ENCODE measurements at places on chromosomes 11 and 22. TPM values are rescaled to one million over a fixed set of nuclear protein-coding genes. Genes with fewer than 3 reads are reported as not detected.

C11orf97 gene
- not detected for polyA plus RNA-seq

POGLUT3 gene
- 5.7 TPM for polyA plus RNA-seq

MS4A1 gene
- polyA plus RNA-seq = 8.8 TPM

ADM2 gene
- polyA plus RNA-seq = 3.7 TPM

SLC16A8 gene
- polyA plus RNA-seq = not detected

FOLR2 gene
- 9.0 TPM for polyA plus RNA-seq

CYB5R2 gene
- polyA plus RNA-seq = 15.6 TPM

SLC17A6 gene
- polyA plus RNA-seq = not detected

DDIAS gene
- polyA plus RNA-seq = 1.6 TPM

GGTLC2 gene
- not detected for polyA plus RNA-seq

C22orf42 gene
- polyA plus RNA-seq = not detected

OR52A1 gene
- polyA plus RNA-seq = not detected

TUB gene
- polyA plus RNA-seq = 0.83 TPM

GLYAT gene
- not detected for polyA plus RNA-seq

ARHGAP42 gene
- 2.3 TPM for polyA plus RNA-seq

HEPN1 gene
- not detected for polyA plus RNA-seq

LAMTOR1 gene
- polyA plus RNA-seq = 88.6 TPM

INPPL1 gene
- polyA plus RNA-seq = 63.1 TPM

A4GALT gene
- 28.9 TPM for polyA plus RNA-seq

PANX3 gene
- not detected for polyA plus RNA-seq

RAB39A gene
- polyA plus RNA-seq = 0.62 TPM

RIC3 gene
- 13.1 TPM for polyA plus RNA-seq

ZFTA gene
- 4.4 TPM for polyA plus RNA-seq

ZNF202 gene
- polyA plus RNA-seq = 3.2 TPM

CD3E gene
- polyA plus RNA-seq = 2.3 TPM

DGCR6 gene
- 1.8 TPM for polyA plus RNA-seq

CELSR1 gene
- polyA plus RNA-seq = 4.6 TPM

GVQW3 gene
- 0.50 TPM for polyA plus RNA-seq

ARVCF gene
- 10.2 TPM for polyA plus RNA-seq

ART1 gene
- not detected for polyA plus RNA-seq

GLYATL1 gene
- 1.7 TPM for polyA plus RNA-seq

FOLR1 gene
- 6.1 TPM for polyA plus RNA-seq

TMA7B gene
- polyA plus RNA-seq = not detected

FAM118B gene
- 16.5 TPM for polyA plus RNA-seq

ADAMTS8 gene
- 11.9 TPM for polyA plus RNA-seq

DHCR7 gene
- 13.2 TPM for polyA plus RNA-seq

SPDYC gene
- not detected for polyA plus RNA-seq

SLC22A12 gene
- polyA plus RNA-seq = not detected

CTSF gene
- polyA plus RNA-seq = 15.0 TPM

CD3D gene
- 2.2 TPM for polyA plus RNA-seq

PSMA1 gene
- 154 TPM for polyA plus RNA-seq

OR52H1 gene
- not detected for polyA plus RNA-seq

NCF4 gene
- polyA plus RNA-seq = 19.5 TPM

TIMP3 gene
- polyA plus RNA-seq = 55.9 TPM

OR5M11 gene
- not detected for polyA plus RNA-seq

CHRM4 gene
- not detected for polyA plus RNA-seq

MAML2 gene
- 3.4 TPM for polyA plus RNA-seq

OR51E1 gene
- not detected for polyA plus RNA-seq

OR2AG2 gene
- polyA plus RNA-seq = not detected

CLTCL1 gene
- polyA plus RNA-seq = 3.0 TPM

BTBD18 gene
- polyA plus RNA-seq = not detected

TRPM5 gene
- polyA plus RNA-seq = 0.15 TPM

NXPE1 gene
- polyA plus RNA-seq = not detected

CACNA1I gene
- 0.08 TPM for polyA plus RNA-seq

UPB1 gene
- polyA plus RNA-seq = not detected

PNPLA3 gene
- polyA plus RNA-seq = 0.12 TPM

OR10A4 gene
- not detected for polyA plus RNA-seq

ACR gene
- polyA plus RNA-seq = 0.19 TPM

NLRX1 gene
- 3.8 TPM for polyA plus RNA-seq

Measured in stomach (tissue), 19 donors.